HCT116 (cell line): ENCODE measurements at places on chromosomes 13 and 19.

DNA sequence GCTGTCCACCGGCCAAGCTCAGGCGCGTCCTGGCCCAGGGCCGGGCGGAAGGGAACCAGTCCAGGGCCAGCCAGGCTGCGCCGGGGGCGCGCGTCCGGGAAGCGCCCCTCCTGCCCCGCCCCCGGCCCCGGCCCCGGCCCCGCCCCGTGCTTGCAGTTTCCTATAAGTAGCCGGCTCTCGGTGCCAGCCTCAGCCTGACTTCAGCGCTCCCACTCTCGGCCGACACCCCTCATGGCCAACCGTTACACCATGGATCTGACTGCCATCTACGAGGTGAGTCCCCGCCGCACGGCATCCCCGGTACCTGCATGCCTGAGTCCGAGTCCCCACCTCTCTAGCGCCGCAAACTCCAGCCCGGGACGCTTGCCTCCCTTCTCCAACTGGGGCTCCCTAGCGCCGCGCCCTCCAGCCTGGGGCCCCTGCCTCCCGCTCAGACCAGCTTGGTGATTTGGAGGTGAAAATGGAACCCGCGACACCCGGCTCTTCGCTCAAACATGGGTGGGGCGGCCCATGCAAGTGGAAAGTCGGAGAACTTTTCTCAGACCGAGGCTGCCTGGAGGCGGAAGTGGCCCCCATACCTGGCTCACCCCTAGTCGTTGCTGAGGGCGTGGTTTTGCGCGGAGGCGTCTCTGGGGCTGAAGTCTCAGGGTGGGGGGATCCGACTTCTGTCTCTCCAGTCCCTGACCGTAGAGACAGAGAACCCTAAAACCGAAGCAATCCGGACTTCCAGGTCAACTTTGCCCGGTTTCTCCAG lies at the start of gene ZFP36:
TSS of gene ZFP36 (plus strand) at position 192 of the 754 bp plus-strand sequence. CDS start at position 250, 58 bp downstream.
- peak; percentile 68 for DNase-seq

DNA sequence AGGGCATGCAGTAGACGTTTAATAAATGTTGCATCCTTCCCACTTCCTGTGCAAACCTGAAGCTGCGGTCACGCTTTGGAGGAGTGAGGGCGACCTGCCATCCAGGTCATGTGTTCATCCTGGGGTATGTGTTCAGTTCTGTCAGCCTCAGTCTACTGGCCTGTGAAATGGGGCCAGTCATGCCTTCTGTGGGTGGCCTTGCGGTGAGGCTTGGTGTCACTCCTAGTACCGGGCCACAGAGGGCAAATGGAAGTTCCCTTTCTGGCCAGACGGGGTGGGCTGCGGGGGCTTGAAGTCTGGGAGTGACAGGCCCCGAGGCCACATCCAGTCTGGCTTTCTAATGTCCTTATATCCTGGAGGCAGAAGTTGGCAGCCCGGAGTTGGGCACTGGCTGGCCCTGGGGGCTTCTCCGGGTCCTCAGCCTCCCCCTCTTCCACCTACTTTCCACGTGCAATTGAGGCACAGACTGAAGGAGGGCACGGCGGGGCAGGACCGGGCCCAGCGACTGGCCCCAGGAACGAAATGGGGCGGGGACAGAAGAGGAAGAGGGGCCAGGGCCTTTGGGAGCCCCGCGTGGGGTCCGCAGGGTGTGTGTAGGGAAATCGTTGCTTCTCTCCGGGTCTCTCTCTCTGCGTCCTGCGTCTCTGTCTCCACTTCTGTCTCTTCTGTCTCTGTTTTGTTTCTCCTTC lies 11.1 kb downstream of the PDE4A start:
- no peak for DNase-seq

GRCh38 chr13:113558461-113558860 lies 26.1 kb upstream of the TFDP1 start:
- no peak for DNase-seq

DNA sequence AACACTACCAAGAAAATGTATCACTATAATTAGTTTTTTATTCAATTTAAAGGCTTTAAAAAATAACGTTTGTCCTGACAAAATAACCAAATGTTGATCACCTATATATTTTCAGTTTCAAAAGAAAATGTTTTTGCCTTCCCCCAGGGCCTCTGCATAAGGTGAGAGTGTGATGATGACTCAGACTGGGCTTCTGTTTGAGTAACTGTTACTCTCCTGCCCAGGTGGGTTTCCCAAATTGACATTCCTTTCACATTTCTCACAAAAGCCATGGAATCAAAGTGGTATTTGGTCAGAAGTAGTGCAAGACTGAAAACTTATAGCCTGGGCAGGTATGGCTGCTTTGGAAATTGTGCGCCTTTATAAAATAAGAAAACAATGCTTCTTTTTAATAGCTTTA lies 180.6 kb downstream of the COG6 start:
- no peak for DNase-seq

DNA sequence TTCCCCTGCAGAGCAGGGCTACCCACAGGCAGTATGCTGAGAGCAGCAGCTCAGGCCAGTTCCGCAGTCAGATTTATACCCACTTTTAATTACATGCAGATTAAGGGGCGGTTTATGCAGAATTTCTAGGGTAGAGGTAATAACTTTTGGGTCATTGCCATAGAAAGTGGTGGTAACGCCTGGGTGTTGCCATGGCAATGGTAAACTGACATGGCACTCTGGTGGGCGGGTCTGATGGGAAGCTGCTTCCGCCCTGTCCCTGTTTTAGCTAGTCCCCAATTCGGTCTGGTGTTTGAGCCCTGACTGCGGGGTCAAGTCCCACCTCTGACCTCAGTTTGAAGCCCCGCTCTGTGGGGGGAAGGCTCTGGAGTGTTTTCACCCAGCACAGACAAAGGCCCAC lies 141.1 kb upstream of the VSTM2B start:
- DNase-seq, result no peak

GRCh38 chr19:56356944-56357343 lies 36.4 kb downstream of the ZNF582 start:
- no peak for DNase-seq

DNA sequence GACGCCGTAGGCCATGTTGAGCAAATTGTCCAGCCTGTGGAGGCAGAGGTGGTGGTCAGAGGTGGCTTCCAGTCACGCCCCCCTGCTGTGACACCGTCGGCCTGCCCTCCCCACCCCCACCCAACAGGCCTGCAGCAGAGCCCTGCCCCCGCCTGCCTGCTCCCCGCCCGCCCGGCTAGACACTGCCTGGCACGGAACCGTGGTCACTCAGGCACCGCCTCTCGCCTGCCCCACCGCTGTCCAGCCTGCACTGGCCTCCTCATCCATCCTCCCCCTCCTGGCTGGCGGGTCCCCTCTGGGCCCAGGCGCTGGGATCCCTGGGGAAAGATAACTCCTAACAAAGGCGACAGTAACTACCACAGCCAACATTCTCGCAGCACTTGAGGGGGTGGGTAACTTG lies 21.7 kb downstream of the PRKCSH start:
- no peak for DNase-seq

- DNase-seq, result no peak
These were observed 616 bp downstream of the CDX2 start for GRCh38 chr13:27968316-27969081.

GRCh38 chr13:89514534-89515312 lies 1832.8 kb upstream of the MIR17HG start:
- no peak for DNase-seq

GRCh38 chr19:3625996-3626472 lies 556 bp downstream of the CACTIN start:
- DNase-seq, result no peak

GRCh38 chr19:616747-617526 lies 16.4 kb downstream of the POLRMT start:
- no peak for DNase-seq

GRCh38 chr13:25177636-25178035 lies 5.5 kb upstream of the AMER2 start:
- DNase-seq, result no peak

DNA sequence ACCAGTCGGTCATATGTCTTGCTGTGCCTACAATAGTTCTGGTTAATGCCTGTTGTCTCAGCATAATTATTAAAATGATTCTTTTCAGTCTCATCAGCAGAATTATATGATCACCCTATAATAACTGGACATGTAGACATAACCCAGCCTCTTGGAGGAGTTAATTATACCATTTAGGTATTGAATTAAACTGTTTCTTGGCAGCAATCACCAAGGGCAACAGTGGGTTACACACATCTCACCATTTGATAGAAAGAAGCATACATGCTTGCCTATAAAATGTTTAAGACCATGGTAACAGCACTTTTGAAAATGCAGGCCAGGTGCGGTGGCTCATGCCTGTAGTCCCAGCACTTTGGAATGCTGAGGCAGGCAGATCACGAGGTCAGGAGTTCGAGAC lies 184.6 kb downstream of the RGCC start:
- DNase-seq, result no peak

DNA sequence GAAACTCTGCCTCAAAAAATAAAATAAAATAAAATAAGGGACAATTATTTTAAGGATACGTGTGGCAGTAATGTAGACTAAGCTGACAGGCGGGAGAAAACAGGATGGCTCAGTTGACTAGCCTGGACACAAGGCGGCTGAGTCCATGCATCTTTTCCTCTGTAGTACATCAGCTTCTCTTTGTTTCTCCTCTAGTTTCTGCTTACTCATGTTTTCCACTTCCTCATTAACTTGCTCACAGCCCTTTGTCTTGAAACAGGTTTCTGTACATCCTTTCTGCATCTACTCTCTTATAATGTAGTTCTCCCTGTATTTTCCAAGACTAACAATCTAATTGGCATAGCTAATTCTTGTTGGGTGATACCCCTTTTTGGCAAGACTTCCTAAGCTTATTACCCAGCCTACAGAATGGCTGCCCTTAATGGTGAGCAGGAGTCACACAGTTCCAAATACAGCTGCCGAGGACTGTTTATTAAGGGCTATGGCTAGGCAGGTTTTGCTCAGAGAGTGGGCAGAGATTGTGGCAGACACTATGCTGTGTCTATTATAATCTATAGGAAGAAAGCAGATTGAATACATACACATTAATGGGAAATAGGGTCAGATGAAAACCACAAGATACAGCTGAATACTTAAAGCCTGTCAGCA lies 58.7 kb upstream of the KLF5 start:
- peak; percentile 26 for DNase-seq

- no peak for DNase-seq
These were observed 59.7 kb upstream of the KL start for GRCh38 chr13:32956595-32956933.

DNA sequence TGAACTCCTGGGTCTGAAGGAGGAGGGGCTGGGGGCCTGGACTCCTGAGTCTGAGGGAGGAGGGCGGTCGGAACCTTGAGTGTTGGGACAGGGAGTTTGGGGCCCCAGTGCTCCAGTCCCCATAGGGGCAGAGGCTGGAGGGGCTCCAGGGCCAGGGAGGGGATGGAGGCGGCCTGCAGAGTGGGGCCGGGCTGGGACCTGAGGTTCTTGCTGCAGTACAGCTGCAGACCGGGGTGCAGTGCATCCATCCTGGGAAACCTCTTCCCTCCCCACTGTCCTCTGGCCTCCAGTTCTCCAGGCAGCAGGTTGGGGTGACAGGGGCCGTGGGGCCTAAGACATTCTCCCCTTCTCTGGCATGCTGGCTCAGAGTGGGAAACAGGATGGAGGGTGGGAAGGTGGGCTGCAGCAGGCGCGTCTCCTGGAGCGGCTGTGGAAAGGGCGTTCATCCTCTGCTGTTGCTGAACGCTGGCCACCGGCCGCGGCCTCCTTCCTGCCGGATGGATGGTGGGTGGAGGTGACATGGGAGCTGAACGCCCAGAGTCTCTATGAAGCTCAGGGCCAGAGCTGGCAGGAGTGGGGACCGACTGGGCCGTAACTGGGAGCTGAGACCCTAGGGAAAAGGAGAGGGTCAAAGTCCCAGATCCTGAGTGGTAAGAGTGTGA lies 1.6 kb downstream of the BRSK1 start:
- no peak for DNase-seq

- DNase-seq, result no peak
These were observed 107.9 kb downstream of the IRS2 start for GRCh38 chr13:109678459-109678858.

DNA sequence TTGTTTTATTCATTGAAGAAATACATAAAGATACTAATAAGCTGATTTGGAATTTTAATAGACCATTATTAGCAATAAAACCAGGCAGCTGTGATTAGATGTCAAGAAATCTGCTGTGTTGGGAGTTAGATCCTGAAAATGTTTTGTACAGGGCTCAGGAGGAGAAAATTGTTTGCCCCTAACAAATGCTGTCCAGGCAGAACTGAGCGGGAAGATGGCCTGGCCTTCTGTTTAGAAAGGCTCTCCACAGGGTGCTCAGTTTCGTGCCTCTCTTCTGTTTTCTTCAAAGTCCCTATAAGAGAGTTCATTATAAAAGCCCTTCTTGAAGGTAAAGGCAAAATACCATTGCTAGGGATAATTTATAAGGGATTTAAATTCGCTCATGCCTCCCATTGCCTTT lies 64.1 kb downstream of the ERCC5 start:
- DNase-seq, result no peak

DNA sequence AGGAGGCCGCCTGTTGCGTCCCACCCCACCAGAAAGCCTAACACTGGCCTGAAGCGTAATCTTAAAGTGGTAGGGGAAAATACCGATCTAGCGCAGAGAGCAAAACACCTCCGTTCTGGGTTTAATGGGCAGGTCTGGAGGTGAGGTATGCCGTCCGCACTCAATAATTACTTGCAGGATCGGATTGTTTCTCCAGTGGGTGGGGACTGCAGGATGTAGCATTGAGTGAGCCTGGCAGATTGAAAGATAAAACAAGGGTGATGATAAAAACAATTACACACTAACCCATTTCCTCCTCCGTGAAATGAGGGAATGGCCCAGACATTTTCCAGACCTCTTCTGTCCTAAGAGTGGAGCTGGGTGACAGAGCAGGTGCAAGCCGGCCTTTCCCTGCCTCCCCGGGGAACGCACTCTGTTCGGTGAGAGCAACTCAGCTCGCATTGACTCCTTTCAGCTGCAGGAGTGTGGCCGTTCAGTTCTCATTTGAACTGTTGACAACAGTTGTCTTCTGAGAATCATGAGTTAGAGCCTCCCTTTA lies 110.2 kb upstream of the DOCK9 start:
- no peak for DNase-seq

DNA sequence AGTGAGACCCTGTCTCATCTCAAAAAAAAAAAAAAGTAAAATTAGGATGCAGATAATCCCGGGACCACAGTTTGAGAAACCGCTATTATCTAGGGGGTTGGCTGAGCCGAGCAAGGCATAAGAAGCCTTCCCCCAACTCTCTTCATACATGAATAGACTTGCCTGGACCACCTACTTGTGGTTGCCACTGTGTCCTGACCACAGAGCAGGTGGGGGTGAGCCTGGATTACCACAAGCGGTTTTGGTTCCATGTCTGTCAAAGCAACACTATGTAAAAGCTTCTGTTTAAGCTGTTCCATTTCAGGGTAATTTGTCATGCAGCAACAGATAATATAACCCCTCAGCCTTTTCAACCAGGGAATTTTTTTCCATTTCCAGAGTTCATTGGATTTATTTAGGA lies 3.3 kb upstream of the NAPA start:
- DNase-seq, result no peak

DNA sequence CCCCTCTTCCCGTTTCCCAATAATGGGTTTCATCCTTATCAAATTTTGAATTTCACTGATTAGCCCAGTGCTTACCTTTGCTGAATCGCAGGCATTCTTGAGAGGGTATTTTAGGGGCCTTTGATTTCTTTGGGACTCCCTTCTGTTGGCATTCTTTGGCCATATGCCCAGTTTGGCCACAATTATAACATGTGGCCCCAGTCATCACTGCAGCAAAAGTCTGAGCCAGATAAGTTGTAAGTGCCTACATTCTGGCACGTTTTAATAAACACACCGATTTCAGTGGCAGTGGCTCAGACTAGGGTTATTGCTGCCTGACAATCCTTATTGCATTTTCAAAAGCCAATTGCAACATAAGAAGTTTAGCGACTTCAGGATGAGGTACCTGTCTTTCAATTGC lies 41.4 kb downstream of the ZNF726 start:
- no peak for DNase-seq

GRCh38 chr19:42140125-42140754 lies 8.0 kb upstream of the POU2F2 start:
- no peak for DNase-seq
